Endodermal cell (in vitro differentiated cells): ENCODE measurements at places on chromosomes 3 and 15.

DNA sequence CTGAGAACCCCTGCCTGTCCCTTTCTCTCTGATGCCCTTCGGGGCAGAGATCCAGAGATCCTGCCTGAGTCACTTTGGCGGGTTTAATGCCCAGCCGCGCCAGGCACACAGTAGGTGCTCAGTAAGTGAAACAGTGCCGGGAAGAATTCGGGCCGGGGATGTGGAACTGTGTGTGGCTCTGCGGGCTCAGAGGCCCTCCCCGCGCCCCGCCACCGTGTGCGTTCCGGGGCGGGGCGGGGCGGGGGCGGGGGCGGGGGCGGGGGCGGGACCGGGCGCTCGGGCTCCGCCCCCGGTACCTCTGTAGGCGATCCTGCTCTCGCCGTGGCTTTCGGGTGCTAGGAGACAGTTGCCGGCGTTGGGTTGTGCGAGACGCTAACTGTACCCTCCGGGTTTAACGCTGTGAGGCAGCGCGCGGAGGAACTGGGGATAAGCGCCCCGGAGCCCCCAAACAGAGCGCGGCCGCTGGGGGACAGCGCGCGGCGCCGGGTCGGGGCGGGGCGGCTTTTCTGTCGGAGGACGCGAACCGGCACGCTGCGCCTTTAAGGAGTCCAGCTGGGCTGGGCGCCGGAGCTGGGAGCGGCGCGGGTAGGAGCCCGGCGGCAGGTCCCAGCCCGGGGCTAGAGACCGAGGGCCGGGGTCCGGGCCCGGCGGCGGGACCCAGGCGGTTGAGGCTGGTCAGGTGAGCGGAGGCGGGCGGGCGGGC, at the start of gene ABHD6:
TSS of gene ABHD6 (plus strand) at position 555 of the 703 bp plus-strand sequence. CDS start 18,795 bp downstream, outside the sequence.
- peak; percentile 93 for DNase-seq

DNA sequence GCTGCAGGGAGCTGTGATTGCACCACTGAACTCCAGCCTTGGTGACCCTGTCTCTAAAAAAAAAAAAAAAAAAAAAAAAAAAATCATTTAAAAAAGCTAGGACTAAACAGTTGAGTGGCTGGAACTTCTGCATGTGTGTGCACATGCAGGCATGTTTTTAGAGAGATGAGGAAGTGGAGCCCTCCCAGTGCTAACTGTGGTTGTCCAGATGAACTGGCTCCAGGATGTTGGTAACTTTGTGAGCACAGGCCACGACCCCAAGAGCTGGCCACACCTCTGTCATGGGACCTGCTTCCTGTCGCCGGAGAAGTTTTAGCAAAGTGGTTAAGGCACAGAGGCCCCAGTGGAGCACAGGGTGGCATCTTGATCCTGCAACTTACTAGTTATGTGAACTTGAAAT, 27.0 kb downstream of the CHCHD6 start:
- DNase-seq, result no peak

DNA sequence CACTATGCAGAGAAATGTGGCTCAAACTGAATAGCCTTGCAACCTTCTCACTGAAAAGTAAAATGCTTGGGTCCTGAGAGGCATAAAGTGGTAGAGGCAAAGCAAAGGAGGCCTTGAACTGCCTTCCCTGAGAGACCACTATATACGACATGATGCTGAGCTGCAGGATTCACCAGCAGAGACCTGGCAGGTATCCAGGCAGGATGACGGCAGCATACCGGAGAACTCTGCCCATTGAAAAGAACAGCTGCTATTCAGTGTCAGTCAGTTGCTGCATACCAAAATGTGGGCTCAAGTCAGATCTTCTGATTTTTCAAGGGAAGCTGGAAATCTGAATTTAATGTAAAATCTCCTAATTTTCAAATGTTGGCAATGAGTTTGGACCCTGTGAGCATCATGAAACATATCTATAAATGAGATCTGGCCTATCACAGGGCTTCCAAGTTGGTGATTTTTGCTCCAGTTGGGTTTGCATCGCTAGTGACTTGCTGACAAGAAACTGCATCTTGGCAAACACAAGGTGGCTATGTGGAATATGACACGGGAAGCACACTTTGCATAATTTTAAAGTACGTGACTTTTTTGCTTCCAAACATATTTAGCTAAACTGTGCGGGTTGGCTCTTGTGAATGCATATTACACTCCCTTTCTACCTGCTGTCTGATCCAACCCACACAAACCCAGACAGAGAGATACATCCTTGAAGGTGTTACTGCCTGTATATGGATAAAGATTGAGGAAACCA, 529.0 kb downstream of the AGBL1 start:
- no peak for DNase-seq

DNA sequence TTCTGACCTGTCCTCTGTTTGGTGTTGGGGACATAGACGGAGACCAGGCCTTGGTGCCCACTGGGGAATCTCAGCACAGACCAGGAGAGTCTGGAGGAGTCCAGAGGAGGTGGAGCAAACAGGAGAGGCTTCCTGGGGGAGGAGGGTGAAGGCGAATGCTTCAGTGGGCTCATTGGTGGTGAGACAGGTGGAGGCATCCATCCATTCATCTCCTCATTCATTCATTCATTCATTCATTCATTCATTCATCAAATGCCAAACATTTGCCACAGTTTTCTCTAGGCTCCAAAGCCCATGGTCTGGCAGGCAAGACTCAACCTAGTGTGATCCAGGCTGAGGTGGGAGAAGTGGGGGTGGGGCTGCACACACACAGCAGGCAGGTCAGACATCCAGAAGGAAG, 7.9 kb upstream of the LINGO1 start:
- DNase-seq, result no peak

DNA sequence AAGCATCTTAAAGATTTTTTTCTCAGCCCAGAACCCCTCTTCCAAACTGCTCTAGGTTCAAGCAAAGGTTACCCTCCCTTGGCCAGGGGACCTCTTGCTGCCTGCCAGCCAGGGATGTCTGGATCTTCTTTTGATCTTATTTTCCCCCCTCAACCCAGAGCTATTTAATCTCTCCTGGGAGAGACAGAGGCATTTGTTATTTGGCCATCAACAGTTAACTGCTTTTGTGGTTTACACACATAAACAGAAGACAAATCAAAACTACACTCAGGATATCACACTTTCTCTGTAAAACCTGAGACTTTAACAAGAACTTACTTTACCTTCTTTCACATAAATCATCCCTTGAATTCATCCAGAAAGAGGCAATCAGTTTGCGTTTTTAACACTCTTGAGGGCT, 272.5 kb downstream of the THSD4 start:
- no peak for DNase-seq

GRCh38 chr15:33068511-33068990, 126.0 kb downstream of the FMN1 start:
- peak; percentile 70 for DNase-seq

DNA sequence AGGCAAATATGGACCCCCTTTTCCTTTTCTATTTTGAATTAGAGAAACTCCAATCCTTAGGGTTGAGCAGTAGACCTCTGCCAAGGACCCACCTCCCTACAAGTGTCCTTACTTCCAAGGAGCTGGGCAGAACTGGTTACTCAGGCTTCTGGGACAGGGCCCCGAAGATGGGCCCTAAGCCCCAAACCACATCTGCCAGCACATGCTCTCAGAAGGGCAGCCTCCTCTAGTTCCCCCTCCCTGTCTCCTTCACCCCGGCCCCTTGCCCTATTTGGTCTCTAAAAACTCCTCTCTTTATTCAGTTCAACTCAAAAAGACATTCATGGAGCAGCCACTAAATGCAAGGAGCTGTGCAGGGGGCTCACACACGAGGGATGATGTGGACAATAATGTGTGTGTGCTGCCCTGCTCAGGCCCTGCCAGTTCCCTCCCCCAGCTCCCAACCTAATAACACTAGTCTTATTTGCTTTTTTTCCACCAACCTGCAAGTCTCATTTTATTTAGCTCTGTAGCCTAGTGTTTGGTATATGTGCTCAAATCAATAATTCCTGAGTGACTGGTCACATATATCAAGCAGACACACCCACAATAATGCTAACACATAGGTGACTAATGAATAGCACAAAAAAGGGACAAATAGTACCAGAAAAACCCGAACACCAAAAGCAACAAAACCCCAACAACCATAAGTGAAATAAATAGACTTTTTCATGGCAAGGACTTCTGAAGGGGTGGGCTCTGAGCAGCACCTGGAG, 12.2 kb downstream of the ZDHHC3 start:
- DNase-seq, result no peak

GRCh38 chr3:76177610-76178009, 392.3 kb upstream of the ZNF717 start:
- DNase-seq, result no peak

DNA sequence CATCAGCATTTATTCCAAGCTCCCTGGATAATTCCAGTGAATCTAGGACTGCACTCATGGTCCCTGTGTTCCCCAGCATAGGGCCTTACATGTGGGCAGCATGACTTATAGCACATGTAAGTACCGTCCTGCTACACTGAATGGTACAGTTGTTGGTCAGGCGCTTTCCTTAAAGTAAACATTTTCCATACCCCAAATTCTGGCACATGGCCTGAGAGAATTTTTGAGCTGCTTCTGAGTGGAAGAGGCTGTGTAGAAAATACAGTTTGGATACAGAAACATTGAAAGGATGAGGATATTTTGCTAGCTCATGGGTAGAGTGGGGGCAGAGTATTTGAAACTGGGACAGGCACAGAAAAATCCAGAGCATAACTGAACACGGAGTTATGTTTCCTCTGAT, 27.6 kb downstream of the CORO2B start:
- DNase-seq, result no peak

- no peak for DNase-seq
Measured at GRCh38 chr15:75107908-75108838, 84.8 kb downstream of the PPCDC start.
